ENCODE measurements at places on chromosomes 3 and 15.

GRCh38 chr3:39285332-39285731, 5.5 kb upstream of the CX3CR1 start:
- DNase-seq = no peak

- DNase-seq = no peak
These were observed 72.7 kb downstream of the ZNF621 start for GRCh38 chr3:40597441-40597840.

DNA sequence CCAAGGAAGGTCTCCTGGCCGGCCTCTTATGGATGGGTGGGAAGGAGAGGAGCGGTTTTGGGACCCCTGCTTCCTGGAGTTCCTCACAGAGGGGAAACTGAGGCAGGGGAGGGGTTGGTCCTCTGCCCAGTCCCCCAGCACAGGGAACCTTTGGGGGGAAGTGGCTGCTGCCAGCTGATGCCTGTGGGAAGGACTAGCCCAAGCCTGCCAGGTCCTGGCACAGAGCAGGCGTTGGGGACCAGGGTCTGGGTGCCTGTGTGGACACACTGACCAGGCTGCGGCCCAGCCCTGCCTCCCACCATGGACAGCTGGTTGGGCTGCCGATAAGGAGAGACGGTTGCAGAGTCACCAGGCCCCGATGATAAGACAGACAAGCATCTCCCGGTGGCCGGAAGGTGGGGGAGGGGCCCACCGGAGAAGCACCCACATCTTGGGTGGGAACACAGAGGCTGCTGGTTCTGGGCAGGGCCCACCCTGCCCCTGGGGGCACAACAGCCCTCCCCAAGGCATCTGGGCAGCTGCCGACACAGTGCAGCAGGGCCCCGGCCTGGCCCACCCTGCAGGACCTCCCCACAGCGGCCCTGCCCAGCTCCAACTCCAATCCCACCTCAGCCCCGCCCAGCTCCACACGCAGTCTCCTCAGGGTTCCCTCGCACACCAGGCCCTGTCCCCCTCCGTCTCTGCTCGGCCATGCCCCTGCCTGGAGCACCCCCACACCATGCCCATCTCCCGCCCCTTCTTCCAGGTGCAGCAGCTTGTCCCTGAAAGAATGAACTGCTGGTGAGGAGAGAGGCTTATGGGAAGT, 50.7 kb downstream of the DNAJB8 start:
- no peak for DNase-seq

- no peak for DNase-seq
These were observed 76.8 kb upstream of the DPH6 start for GRCh38 chr15:35622641-35623340.

DNA sequence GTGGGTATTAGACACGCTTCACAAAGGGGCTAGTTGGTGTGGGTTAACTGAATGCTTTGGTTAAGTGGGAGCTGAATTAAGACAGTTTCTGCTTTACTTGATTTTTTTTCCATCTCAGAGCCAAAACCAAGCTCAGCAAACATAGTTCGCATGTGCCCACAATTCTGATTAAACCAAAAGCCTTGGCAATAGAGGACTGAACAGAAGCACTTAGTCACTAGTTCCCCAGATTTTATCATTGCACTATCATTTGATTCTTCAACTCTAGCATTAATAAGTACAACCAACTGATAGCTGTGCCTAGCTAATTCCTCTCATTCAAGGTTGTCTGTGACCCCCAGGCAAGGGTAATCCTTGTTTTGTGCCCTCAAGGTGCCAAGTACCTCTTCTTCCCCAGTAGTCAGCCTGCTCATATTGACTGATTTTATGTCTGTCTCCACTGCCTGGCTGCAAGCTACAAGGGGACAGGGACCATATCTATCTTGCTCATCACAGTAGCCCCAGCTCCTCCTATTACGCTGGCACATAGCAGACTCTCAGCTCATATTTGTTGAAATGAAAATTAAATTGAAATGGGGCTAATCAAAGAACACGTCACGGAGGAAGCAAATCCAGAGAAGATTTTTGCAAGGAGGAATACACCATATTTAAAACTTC, 9.9 kb upstream of the ARHGEF3 start:
- DNase-seq = no peak

GRCh38 chr3:13872451-13872850, 7.4 kb downstream of the WNT7A start:
- DNase-seq = no peak

DNA sequence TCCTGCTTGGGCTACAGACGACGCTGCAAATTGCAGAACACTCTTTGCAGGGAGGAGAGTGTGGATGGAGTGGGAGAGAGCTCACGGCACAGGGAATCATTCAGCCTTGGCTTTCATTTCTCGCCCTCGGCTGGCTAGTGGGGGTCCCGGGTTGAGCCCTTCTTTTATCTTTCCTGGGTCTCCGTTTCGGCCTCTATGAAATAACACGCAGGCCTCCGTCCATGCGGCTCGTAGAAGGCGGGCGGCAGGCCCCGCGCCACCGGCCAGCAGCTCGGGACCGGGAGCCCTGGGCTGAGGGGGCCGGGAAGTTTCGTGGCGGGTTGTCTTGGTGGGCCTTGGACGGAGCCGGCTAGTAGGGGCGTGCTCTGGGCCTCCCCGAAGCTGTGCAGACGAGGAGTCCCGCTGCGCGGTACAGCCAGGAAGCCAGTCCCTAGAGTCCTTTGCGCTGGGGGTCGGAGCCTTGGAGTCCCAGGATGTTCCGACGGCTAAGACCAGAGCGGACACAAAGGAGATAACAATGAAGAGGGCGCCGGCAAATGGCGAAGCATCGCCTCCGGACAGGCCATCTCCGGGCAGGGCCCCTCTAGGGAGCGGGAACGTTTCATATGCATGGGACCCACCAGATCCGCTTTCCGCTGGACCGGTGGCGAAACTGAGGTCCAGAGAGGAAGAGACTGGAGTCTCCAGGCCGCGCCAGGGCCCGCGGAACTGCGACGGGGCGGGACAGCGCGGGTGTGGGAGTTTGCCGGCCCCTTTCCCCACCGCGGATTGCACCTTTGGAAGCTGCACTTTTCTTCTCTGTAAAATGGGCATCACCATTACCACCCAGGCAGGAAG, 4.3 kb downstream of the RNU6-1 start:
- no peak for DNase-seq

- DNase-seq = no peak
These were observed 39.8 kb downstream of the UBE2E1 start for GRCh38 chr3:23845326-23846216.

- DNase-seq = no peak
These were observed 48.2 kb upstream of the MUC4 start for GRCh38 chr3:195859846-195860411.

DNA sequence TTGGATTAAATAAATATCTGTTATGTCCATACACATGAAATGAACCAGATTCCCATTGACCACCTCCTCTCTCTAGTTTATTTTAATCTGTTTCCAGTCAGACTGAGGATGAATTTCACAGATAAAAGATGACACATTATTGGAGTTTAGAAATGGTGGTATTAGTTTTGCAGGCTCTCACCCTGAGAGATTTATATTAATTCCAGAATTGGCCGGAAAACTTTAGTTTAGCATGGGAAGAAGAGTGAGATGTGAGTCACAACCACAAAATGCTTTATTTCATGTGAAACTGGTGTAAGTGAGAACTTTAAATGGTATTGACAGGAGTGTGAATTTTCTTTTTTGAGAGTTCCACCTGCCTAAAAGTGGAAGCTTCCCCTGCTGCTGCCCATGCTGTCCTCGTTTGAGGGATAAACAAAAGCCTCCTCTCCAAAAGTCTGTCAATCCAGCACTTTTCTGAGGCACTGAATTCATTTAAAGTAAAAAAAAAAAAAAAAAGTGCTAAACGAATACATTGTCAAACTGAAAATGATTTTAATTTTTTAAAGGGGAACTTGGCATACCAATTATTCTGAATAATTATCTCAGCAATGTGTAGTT, 65.1 kb upstream of the EPHA3 start:
- no peak for DNase-seq

DNA sequence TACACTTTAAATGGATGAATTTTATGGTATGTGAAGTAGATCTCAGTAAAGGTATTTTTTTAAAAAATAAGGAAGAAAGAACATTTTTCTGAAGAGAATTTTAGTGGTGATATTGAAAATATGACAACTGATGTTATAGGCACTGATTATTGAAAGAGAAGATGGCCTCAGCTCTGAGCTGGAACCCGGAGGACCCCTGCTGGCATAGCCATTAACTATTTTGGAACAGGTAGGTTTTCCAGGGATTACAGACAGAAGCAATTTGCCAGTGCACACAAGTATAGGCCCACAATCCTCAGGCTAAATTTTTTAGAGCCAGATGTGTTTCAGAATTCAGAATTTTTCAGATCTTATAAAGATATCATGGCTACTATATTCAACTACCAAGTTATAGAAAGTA, 315.9 kb upstream of the GPR149 start:
- DNase-seq = no peak

GRCh38 chr3:13879102-13879945, 547 bp downstream of the WNT7A start:
- no peak for DNase-seq

GRCh38 chr15:92821491-92822116, 78.5 kb upstream of the CHD2 start:
- DNase-seq = no peak

- DNase-seq = no peak
These were observed 6.2 kb downstream of the STIMATE start for GRCh38 chr3:52891164-52891563.

GRCh38 chr3:158205994-158206393, 96.1 kb downstream of the RSRC1 start:
- no peak for DNase-seq

GRCh38 chr3:127183931-127184869, 8.7 kb upstream of the PRR23E start:
- DNase-seq = no peak

DNA sequence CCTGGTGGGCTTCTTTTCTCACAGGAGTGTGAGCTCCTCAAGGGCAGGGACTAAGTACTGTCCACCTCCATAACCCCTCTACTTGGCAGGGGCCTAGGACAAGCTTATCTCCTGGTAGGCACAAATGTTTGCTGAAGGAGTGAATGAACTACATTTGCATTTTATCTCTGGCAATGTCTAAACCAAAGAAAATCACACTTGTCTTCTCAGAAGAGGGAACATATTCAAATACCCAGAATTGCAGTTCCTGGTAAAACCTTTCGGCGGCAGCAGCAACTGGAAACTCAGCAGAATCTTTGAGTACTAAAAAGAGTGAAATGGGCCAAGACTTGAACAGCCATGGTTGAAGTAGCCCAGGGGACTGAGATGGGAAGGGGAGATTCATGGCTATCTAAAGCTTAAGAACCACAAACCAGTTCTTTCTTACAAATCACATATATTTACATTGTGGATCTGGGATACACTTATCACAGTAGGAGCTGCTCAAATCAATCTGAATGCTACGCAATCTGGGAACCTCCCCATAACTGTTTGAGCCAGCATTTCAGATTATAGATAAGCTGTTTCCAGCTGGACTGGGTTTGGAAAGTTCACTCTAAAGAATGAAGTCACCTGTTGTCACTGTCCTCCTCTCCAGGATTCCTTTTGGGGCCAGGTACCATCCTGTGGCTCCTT, 18.7 kb upstream of the PTPN9 start:
- no peak for DNase-seq

- DNase-seq = no peak
These were observed 281.8 kb upstream of the TGFBR2 start for GRCh38 chr3:30324587-30324986.

DNA sequence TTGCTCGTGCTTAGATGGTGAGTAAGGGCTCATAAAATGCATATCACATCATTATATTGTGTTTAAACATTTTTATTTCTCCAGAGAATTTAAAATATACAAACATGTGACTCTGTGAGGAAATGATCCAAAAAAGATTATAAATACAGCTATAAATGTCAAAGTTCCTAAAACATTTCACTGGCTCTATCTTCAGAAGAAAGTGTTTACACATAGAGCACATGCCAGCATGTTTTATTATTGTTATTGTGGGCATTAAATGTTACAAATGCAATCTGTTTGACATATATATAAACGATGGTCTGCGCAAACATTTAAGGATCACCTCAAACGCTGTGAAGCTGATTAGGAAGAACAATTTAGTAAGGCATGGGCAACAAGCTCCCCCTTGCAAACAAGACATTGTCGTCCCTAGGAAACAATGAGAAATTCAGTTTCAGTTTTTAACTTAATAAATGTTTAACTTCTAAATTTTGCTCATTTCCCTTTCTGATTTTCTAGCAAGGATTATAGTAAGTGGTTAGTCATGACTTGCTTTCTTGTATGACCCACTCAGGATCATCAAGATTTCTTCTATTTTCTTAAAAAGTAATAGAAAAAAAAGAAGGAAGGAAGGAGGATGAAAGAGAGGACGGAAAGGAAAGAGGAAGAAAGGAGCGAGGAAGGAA, 207.5 kb downstream of the SATB1 start:
- no peak for DNase-seq

- DNase-seq = no peak
These were observed 12.4 kb upstream of the GREM1 start for GRCh38 chr15:32705446-32705845.

- no peak for DNase-seq
These were observed 322.3 kb downstream of the ARRDC4 start for GRCh38 chr15:98282656-98283332.

- no peak for DNase-seq
These were observed 19.5 kb downstream of the ZXDC start for GRCh38 chr3:126456211-126456610.

GRCh38 chr15:53272116-53272515, 482.0 kb upstream of the ONECUT1 start:
- no peak for DNase-seq

- DNase-seq = no peak
These were observed 70.3 kb upstream of the SMAD3 start for GRCh38 chr15:66994927-66995656.

DNA sequence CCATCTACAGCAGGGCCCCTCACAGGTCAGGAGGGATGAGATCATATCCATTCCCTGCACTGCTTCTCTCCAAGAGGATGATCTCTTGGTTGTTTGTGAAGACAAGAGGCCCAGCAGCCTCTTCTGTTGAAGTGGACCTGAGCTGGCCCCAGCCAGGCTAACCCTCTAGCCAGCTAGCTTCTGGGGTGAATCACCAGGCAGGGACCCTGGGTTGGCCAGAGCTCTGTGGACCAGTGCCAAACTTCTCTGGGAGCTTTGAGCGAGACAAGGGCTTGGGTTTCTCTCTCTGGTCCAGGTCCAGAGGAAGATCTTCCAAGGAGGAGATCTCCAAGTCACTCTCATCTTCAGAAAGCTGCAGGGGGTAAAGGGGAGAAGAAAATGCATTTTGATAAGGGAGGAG, 52.7 kb downstream of the CLDN18 start:
- DNase-seq = no peak

DNA sequence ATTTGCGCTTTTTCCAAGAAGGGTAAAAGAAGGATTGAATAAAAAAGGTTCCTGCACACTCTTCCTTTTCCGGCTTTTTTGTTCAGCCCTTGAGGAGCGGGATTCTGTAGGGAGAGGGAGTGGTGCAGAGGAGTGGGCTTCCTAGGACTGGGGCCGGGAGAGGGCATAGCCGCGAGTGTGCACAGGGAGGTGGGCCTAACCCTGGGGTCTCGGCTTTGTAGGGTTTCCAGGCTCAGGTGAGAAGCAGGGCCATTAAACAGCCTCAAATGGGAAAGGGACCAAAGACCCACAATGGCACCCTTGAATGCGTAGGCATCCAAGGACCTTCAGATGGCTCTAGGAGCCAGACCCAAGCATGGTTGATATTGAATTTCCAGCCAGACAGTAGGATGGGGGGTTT, 35.4 kb upstream of the RAB6B start:
- no peak for DNase-seq

Data from stimulated activated CD4-positive, alpha-beta T cell treated with anti-CD3 and anti-CD28 coated beads, Interleukin-1b, Interleukin-23, amount 100 ng/mL, for 24 hours (primary cell).